ENCODE measurements at places on chromosomes 3 and 15.

- DNase-seq = no peak
Measured at GRCh38 chr3:175193815-175194518, 334.8 kb downstream of the NAALADL2 start.

GRCh38 chr3:40476478-40477470 is at the start of gene ZNF619:
Gene ZNF619 (plus strand): TSS chr3:40477122. CDS start chr3:40477980, 858 bp downstream.
- peak; percentile 27 for DNase-seq

DNA sequence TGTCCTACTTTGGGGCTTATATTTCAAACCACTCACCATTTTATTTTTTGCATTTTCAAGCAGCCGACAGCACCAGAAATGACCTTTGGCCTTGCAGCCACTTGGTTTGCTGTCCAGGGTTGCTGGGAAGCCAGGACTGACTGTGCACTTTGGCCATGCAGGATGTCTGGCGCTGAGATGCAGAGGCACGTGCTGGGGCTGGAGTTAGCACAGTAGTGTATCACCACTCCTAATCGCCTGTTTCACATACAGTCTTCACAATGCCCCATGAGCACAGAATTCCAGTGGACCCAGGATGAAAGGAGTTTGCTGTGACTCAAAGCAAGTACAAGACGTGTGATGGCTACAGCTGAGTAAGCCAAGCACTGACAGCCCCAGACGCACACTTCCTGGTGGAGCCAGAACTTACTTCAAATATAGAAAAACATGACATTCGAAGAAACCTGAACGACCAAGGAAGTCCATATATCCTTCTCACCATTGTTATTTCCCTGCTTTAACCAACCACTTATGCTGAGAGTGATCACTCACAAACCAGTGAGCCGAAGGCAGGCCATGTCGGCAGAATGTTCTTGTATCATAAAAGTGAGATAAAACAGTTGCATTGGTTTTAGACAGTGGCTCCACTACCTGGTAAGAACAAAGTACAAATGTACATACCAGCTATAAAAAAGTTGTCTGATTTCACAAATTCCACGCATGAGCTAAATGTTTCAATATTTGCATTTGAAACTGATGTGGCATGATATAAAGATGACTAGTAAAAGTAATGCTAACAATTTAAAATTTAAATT is 16.0 kb downstream of the OCA2 start:
- no peak for DNase-seq

GRCh38 chr3:188170461-188171459 is 16.8 kb downstream of the LPP start:
- DNase-seq = no peak

GRCh38 chr3:133572158-133573053 is 1.1 kb upstream of the CDV3 start:
- no peak for DNase-seq

DNA sequence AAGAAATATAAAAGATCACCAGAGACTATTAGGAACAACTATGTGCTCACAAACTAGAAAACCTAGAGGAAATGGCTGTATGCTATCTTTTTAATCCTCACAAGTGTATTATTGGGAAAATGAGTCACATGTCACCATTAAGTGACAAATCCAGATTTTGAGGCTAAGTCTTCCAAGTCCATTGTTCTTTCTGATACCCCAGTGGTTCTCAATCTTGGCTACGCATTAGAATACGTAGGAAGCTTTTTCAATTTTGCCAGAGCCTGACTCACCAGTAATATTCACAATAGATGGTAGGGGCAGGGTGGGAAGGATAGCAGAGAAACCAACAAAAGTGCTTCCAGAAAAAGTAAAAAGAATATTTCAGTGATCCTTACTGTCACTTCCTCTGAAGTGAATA is 117.0 kb downstream of the FILIP1L start:
- no peak for DNase-seq

- no peak for DNase-seq
Measured at GRCh38 chr15:45586125-45586524, 1.1 kb upstream of the BLOC1S6 start.

DNA sequence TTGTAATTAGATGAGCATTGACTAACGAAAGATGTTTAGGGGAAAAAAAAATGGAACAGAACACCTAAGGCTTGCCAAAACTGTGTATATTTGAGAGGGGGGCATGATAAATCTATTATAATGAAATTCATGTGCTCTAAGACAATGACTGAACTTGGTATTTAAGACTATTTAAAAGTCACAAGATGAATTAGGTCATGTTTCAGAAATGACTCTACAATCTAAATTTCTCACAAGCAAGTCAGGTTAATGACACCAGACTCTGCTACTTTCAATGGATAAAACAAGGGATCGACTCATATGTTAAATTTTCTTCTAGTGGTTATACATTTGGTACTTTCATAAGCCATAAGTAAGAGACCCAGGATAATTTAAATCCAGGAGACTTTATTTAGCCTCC is 78.4 kb downstream of the DUT start:
- no peak for DNase-seq

DNA sequence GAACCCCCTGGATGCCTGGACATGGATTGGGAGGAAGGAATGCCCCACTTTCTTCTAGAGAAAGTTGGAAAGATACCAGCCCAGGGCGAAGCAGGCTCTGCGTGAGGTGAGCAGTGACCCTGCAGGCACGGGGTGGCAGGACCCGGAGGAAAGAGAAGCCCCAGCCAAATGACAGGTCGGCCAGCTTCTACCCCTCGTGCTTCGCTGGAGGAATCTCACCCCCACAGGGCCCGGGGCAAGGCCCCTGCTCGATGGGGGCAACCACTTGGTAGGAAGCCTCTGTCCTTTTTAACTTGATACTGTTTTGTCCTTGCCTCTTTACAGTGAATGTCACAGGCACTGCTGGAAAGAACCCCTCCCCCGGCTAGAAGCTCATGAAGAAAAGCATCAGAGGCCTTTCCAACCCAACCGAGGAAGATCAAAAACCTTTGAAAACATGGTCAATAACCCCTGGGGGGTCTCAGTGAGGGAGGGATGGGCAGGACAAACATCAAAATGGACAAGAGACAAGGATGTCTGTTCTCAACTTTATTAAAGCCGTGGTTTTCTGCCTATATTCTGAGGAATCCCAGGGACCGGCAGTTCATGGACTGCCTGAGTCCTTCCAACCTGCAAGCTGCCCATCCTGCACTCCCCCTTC is 54.4 kb downstream of the SH3BP5 start:
- no peak for DNase-seq

DNA sequence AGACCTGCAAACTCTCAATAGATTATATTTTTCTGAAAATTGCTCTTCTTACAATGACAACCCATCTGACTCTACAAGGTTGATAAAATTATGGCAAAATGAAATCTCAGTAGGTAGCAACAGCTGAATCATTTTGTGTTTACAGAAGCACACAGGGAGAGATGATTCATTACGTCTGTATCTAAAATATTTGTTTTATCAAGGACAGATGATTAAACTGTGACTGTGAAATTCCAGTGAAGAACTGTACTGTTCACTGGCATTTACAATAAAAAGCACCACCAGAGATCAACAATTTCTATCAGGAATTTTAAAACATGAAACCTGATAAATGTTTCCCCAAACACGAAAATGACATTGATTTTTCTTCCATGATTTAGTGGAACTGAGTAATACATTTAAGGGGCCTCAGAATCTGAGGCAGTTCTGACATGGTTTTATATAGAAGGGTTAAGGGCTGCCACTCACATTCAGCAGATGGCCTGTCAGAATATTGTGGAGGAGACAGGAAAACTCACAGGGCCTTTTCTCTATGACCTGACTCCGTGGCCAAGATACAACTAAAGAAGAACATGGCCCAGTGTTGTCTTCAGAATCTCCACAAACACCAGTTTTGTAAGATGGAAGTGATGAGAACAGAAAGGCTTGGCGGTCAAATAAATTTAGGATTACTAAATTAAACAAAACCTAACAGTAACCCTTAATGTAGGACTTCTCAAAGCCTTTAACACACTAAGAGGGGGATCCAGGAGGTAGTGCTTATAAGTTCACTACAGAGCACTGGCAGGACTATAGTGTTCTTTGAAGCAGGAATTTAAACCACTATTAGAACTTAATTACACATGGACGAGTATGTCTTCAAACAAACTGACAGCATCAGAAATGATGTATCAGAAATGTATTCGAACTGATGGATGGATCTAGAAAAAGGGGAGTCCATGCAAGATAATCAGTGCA is 25.9 kb downstream of the RAD18 start:
- no peak for DNase-seq

DNA sequence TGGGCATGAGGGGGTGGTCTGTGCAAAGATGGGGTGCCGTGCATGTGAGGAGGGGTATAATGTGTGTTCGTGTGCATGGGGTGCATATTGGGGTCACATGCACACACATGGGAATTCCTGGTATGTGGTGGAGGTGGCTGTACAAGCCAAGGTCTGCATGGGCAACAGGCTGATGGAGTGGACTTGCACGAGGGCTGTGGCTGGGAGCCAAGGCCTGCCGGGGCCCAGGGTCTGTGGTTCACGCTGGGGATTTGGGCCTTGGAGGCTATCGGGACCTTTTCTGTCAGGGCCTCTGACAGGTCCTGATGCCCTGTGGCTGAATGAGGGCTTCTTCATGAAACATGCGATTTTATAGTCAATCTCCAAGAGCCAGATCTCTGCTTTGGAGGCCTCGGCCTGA is 9.8 kb upstream of the PLXND1 start:
- DNase-seq = no peak

GRCh38 chr3:37237252-37237651 is 62.9 kb upstream of the LRRFIP2 start:
- DNase-seq = no peak

- no peak for DNase-seq
Measured at GRCh38 chr15:101620671-101621070, 31.5 kb downstream of the TM2D3 start.

GRCh38 chr15:74958320-74958907 is 1.8 kb upstream of the RPP25 start:
- no peak for DNase-seq

GRCh38 chr15:66187271-66187670 is 66.3 kb downstream of the MEGF11 start:
- DNase-seq = no peak

- no peak for DNase-seq
Measured at GRCh38 chr15:89704411-89704810, 13.8 kb downstream of the WDR93 start.

GRCh38 chr15:38549222-38549621 is 15.4 kb downstream of the RASGRP1 start:
- DNase-seq = no peak

DNA sequence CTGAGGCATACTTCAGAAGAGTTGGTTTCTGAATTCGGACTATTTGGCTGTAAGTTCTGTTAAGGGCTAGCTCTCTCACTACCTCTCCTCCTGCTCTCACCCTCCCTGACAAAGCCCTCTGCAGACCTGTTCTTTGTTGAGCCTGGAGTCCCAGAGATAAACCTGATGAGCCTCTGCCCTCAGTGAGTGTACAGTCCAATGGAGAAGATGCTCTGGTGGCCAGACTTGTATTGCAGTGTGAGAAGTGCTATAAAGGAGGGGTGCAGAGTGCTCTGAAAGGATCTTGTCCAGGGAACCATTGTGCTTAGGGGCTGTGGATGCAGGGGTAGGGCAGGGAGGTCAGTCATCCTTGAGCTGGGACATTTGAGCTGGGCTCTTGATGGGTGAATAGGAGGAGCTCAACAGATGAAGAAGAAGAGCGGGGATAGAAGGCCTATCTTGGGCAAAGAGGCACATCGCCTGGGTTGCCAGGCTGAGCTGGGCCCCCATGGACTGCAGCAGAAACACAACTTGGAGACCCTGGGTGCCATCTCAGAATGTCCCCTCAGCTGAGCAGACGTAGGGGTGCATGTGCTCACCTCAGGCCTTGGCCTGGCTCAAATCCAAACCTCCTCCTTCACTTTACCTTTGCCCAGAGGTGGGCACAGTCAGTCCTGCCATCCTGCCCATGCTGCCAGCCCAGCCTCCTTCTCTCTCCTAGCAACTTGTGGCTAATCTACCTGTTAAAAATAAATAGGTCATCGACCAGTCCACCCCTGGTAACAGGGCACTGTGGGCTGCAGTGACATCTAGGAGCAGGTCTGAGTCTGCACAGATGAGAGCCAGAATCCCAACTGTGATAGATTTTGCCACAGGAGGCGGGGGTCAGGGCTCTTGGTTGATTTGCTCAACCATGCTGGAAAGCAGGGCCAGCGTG is 3.3 kb downstream of the CAND2 start:
- no peak for DNase-seq

GRCh38 chr15:55202206-55202605 is 5.5 kb upstream of the RSL24D1 start:
- DNase-seq = no peak

DNA sequence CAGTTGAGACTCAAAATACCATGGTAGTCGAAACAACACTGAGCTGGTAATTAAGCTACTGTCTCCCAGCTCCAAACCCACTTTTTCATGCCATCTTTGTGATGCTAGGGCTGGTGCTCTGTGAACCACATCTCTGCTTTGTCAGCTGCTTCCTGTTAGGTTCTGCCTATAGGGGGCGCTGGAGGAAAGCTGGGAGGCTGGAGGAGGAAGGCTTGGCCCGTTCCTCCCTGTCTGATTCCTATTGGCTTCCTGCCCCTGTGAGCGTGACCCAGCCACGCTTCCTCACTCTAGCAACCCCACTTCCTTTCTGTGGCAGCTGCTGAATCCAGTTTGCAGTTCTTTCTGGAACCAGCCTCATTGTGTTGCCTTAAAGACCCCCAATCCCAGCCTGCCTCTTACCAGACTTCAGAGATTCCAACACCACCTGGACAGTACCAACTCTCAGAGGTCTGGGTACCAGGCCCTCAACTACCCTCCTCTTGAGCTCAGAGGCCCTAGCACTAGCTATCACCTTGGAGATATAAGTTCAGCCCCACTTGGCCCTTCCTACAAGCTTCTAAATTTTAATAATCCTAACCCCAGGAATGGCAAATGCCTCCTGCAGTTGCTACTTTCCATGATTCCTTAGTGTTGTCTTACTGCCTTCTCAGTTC is 120.9 kb downstream of the ERC2 start:
- no peak for DNase-seq

- no peak for DNase-seq
Measured at GRCh38 chr3:122931636-122932035, 95.9 kb downstream of the SEMA5B start.

GRCh38 chr15:80674245-80674614 is 20.9 kb upstream of the ABHD17C start:
- DNase-seq = no peak

DNA sequence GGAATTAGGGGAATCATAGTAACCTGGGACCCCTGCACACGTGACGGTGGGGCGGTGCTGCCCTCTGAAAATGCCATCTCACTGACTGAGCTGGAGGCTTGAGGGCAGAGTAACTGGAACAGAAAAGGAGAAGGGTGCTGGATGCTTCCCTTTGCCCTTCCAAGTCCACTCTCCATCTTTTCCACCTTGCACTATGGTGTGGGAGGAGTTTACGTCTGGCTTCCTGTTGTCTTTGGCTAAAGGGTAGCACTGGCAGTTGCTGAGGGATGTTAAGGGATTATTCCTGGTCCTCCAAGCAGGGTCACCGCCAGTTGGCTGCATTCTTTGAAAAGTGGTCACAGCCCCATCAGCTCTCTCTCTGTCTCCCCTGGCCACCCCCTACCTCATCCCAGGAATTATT is 129.4 kb upstream of the SNTN start:
- DNase-seq = no peak

GRCh38 chr3:46337911-46338310 is 16.0 kb upstream of the CCR2 start:
- no peak for DNase-seq

Data from stimulated activated CD8-positive, alpha-beta memory T cell treated with anti-CD3 and anti-CD28 coated beads, Interleukin-4, amount 100 ng/mL, for 1 hour (primary cell).